ENCODE measurements at places on chromosomes 6 and 20.

- DNase-seq, result no peak
Observed at GRCh38 chr20:37351689-37352607, 6.0 kb downstream of the SRC start.

DNA sequence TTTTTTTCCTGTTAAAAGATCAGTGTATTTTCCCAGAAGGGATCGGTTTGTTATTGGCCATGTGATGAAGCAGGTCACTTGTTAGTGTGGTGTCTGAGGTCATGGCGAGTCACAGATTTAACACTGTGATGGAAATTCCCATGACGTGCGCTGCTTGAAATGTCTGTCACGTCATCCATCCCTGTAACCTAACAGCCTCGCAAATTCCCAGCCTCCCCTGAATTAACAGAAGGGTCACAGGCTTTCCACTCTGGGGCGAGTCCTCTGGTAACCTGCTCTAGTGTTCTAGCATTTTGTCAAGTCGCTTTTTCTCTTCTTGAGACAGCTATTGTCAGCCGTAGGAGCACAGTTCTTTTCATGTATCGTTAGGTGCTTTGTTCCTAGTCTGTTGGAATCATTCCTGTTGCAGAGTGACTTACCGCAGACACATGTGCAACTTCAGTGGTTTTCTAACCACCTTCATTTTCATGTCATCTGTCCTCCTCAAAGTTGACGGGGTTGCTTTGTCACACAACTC lies 137.2 kb downstream of the MAP3K4 start:
- DNase-seq, result no peak

- no peak for DNase-seq
Observed at GRCh38 chr20:23686046-23686750, 2.6 kb downstream of the CST4 start.

DNA sequence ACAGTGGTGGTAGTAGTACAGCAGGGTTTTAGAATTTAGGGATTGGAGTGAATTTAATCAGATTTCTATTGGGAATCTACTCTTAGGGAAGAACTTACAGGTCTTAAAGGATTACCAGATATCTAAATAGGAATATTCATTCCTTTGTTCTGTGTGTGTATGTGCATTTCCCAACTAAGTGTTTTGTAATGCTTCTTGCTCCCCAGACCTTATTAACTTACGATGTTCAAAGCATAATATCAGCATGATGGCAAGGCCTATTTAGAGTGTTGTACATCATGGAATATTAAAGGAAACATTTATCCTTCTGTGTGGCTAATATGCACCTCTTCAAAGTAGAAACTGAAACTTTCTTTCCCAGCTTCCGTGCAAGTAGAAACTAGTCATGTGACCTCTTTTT lies 133.9 kb downstream of the EPM2A start:
- no peak for DNase-seq

DNA sequence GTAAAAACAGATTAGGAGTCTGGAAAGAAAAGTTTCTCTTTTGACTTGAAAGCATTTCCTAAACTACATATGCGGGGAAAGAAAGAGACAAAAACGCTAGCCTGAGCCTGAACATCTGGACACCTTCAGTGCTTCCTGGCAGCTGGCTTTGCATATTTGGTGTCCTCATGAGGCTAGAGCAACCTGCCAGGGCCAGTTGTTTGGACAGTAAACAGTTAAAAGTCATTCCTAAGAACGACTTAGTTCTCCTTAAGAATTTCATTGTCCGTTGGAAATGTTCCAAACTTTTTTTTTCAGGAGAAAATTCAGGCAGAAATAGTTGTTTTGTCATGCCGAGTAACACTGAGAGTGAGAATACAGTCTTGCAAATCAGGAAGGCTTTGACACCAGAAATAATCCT lies 199.8 kb downstream of the SMOC2 start:
- DNase-seq, result no peak

GRCh38 chr20:38275815-38276550 lies 15.4 kb upstream of the KIAA1755 start:
- no peak for DNase-seq

DNA sequence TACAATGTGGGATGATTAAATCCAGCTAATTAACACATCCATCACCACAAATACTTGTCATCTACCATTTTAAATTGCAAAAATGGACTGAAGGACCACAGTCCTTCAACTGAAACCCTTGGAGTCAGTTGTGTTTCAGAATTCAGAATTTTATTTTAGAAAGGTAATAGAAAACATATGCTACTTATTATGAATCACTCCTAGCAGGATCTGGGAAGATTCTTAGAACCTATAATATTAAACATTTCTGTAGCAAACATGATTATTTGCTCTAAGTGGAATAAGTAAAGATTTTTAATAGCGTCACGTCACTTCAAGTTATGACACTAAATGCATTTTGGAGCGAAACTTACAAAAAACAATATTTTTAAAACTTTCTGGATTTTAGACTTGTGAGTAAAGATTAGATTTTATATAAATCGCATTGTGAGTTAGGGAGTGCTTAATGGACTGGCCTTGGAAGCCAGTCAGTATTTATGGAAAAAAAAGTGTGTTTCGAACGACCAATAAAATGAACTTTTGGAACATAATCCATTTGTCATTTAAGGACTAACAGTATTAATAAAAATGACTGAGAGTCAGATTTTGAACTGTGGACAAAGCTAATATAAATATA lies 71.8 kb upstream of the PHACTR2 start:
- no peak for DNase-seq

DNA sequence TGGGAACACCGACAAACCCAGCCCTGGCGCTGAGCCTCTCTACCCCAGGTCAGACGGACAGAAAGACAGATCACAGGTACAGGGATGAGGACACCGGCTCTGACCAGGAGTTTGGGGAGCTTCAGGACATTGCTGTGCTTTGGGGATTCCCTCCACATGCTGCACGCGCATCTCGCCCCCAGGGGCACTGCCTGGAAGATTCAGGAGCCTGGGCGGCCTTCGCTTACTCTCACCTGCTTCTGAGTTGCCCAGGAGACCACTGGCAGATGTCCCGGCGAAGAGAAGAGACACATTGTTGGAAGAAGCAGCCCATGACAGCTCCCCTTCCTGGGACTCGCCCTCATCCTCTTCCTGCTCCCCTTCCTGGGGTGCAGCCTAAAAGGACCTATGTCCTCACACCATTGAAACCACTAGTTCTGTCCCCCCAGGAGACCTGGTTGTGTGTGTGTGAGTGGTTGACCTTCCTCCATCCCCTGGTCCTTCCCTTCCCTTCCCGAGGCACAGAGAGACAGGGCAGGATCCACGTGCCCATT lies 15.3 kb downstream of the VEGFA start:
- no peak for DNase-seq

DNA sequence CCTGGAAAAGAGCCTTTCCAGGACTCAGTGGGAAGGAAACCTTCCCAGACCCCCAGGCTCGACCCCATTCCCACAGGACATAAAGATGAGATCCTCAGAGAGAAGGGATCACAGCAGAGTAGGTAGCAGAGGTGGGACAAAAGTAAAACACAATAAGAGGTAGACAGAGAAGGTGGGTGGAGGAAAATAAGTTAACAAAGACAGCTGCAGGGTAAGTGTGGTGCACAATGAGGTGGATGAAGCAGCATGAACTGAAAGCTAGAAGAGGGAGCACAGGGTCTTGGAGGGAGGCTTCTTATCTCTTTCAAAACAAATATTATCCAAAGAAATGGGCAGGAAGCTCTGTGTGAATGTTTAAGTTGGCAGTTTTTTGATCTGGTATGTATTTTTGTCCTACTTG lies 14.0 kb upstream of the MAP7 start:
- no peak for DNase-seq

DNA sequence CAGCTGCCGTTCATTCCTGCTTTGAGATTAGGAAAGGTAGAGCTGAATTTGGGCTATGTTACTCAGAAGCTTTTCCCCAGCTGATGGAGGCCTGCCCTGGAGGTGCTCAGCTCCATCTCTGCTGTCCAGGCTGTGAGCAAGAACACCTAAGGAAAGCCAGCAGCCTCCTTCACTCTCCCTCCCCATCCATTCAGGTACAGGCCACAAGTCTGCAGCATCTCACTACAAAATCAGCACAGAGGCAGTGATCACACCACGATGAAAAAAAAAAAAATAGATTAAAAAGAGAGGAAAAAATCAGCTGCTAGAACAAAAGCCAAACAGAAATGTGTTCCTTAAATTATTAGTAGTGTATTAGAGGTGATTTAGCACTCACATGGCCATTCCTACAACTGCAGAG lies 515.0 kb downstream of the CDH26 start:
- DNase-seq, result no peak

DNA sequence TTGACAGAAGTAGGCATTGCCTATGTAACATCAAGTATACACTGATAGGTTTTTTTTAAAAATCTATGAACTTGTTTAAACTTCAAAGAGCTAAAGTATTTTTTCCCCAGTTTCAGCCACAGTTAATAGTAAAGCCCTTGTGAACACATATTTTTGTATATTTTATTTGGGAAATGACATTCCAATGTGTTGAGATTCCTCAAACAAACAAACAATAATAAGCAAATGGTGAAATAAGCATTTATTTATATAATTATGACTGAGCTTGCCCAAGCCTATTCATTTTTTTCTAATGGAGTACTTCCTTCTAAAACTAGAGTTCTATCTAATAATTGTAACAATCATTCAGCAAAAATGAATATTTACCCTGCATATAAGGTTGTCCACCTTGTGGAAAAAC lies 12.5 kb downstream of the SYCP2 start:
- no peak for DNase-seq

- no peak for DNase-seq
Observed at GRCh38 chr6:161333410-161333809, 59.5 kb upstream of the AGPAT4 start.

DNA sequence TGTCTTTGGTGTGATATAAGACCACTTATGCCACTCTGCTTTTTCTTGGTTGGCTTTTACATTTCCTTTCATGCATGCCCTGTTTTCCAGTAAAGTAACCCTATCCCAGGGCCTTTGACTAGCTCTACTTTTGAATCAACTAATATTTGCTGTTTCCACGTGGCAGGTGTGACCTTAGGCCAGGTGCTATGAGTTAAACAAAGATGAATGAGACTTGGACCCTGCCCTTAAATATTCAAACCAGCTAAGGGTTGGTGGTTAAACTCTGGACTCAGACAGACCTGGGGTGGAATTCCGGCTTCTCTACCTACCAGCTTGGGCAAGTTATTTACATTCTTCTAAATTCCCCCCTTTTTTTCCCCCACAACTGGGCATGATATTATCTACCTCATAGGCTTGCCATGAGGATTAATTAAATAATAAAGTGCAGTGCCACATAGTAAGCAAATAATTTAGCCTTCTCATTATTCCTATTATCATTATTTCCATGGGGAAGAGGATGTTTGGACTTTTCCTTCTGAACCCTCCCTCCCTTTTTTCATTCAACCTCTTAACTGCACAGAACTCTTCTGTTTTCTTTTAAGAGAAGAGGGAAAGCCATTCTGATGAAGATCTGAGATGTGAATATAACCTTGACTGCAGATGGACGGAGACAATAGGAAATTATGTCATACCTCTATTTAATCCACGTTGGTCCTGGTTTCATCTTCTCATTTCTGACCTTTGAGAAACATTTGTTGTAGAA lies 143.6 kb upstream of the TNFAIP3 start:
- DNase-seq, result no peak

DNA sequence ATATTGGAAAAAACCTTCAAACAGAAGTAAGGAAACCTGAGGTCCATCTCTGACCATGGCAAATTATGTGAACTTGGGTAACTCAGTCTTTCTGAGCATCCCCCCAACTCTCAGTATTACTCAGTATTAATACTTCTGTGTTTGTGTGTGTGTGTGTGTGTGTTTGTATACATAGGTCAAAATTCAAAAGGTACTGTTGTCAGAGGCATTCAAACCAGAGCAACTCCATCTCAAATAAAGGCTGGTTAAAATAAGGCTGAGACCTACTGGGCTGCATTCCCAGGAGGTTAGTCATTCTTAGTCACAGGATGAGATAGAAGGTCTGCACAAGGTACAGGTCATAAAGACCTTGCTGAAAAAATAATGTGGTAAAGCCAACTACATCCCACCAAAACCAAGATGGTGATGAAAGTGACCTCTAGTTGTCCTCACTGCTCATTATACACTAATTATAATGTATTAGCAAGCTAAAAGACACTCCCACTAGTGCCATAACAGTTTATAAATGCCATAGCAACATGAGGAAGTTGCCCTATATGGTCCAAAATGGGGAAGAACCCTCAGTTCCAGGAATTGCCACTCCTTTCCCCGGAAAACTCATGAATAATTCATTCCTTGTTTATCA lies 33.3 kb upstream of the SLC22A16 start:
- no peak for DNase-seq

DNA sequence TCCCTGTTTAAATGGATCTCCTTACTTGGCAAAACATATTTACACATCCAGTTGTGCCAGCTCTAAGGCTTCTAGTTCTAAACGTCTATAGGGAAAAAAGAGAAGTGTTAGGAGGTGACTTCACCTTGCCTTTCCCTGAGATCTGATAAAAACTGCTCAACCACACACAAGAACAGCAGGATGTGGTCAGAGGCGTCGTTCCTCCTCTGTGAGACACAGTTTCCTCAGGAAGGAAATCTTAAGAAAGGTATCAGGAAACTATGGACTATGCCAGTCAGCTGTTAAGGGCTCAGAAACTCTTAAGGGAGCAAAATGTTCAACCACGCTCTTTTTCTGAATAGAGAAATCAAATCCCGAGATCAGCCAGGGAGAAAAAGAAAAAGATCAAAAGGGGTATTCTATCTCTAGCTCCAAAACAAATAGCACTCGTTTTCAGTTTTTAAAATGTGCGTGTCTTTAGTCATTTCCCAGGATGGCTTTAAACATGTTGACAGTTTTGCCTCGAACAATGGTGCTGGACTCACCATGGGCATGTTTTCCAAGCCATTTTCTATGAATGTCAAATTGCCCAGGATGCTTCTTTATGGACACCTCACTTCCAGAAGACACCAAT lies 154.5 kb downstream of the HACE1 start:
- no peak for DNase-seq

- DNase-seq, result no peak
Observed at GRCh38 chr6:38234934-38235682, 404.6 kb downstream of the BTBD9 start.

DNA sequence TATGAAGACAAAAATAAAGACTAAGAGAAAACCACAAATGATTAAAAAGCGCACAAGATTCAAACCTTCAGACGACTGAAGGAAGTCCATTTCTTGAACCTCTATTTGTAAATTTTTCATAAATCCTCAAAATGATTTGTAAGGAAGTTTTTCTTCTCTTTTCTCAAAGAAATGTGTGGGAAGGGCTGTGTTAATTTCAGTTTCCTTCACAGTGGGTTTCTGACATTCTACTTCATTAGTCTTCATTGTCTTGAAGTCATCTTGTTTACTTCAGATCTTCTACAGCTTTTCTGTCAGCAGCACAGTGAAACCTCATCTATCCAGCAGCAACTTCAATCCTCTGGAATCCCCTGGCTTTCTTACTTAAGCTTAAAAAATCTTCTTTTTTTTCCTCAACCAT lies 87.6 kb upstream of the MYLIP start:
- no peak for DNase-seq
